ENCODE measurements at places on chromosomes 13 and 19. TPM values are rescaled to one million over a fixed set of nuclear protein-coding genes. Genes with fewer than 3 reads are reported as not detected.

The LATS2 gene
- 2.6 TPM for total RNA-seq

DNA sequence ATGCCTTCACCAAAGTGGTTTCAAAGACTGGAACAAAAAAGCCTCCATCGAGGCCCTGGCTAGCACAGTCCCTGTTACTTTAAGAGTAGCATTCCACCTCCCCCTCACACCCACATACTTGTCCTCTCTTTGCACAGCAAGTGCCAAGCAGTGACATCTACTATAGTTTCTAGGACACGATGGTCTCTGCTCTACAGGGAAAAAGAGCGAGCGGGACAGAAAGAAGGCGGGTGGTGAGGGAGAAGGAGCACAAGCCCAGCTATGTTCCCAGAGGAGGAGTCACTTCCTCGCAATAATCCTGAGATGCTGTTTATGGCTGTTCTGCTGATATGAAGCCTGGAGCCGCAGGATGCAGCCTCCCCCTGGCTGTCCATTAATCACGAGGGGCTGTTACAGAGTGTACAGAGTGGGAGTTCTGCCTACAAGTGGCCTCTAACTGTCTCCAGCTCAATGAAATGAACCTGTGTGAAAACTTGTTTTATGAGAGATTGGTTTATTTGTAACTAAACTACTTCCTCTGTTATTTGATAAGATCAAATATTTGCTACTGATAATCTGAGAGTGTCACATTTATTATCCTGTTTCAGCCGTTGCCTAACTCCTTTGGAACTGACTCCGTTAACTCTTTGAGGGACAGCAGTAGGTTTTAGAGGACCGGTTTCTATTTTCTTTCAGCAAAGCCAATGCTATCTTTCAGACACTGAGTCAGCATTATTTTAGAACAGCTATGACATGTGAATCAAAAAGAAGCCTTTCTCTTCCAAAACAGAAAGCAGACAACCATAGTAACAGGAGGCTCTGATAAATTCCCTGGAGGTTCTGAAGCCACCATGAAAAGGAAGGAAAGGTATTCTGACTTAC is 208.0 kb downstream of the SPRY2 start:
- DNase-seq = no peak

- no peak for DNase-seq
Observed at GRCh38 chr13:47337781-47338507, 441.1 kb upstream of the HTR2A start.

DNA sequence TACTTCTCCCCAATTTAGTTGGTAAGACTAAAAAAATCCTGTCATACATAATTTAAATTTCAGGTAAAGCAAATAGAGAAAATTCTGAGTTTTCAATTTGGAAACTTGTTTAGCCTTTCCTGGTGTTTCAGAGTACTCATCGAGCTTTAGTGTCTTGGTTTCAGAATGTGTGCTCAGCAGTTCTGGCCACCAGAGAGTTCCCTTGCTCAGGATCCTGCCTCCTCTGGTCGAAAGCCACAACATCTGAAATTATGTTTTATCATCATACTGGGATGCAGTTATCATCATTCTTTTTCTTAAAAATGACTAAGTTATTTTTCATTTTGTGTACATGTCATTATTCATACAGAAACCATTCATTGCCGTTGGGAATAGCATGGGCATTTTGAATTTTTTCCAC is 263.2 kb upstream of the SPRY2 start:
- no peak for DNase-seq

DNA sequence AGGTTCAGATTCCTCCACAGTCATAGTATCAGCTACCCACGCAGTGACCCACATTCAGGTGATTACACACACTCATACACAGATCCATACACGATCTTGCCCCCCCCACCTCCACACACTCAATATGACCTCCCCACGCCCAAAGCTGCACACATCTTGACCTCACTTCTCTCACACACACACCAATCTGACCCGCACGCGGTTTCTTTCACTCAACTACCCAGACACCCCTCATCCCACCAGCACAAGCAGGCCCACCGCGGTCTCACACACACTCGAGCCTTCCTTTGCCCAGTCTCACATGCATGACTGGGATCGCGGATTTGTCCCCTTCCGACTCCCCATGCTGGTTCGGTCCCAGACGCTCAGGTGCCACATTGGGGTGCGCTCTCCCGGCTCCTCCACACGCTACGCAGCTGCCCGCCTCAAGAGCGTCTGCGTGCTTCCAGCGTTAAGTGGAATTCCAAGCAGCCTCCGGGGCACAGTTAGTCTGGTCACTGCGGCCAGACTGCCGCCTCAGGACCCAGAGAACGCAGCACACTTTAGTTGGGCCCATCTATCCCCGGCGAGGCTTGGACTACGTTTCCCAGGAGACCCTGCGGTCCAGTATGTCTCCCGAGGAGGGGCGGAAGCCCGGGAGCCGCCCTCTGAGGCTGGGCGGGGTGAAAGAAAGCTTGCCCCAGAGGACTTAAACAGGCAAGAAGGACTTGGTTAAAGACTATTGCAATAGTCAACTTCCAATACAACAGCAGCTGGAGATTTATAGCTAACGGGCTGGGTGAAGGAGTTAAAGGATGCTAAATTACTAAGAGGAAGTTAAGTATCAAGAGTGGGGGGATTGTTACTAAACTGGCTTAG is 746 bp upstream of the ZNF345 start:
- DNase-seq = peak; percentile 87

DNA sequence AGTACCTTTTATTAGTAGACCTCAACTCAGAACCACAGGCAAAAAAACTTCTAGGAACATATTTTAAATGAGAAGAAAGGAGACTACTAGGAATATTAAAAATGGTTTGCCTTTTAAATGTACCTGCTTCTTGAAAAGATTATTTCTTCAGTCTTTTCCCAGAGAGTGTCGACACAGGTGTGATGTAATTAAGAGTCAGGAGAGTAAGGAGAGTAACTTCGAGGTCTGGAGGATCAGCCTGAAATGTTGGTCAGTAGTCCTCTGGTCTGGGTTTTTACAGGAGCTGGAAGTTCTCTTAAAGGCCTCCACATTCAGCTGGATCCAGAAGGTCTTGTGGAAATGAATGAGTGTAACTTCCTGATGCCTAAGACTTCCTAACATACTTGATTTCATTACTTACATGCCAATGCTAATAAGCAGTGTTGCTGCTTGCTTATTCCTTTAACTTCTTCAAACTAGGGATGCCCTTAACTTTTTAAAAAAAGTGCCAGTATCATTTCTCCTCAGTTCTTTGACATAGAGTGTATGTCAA is at the start of gene KCTD4:
Gene KCTD4 (minus strand): TSS at position 345 of the 532 bp plus-strand sequence. CDS start 6,478 bp downstream, outside the sequence.
- no peak for DNase-seq

The KCNRG gene
- total RNA-seq = 0.53 TPM

DNA sequence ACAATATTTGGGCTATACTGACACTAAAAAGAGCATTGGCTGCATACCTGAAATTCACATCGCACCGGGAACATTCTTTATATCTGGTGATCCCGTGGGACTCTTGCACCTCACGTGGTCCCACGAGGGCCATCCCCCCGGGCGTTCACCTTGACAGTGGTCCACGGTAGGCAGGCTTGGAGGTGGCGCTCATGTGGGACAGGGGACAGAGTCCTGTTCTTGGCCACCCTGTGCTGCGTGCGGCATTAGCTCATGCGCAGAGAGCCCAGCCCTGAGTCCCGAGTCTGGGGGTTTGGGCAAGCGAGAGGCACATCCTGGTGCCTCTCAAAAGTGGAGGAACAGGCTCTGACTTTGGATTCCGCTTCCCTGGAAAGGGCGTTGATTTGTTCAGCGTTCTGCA is 7.5 kb downstream of the GAMT start:
- DNase-seq = no peak

The MAG gene
- total RNA-seq = 0.37 TPM

The TMEM272 gene
- total RNA-seq = not detected

- DNase-seq = no peak
Observed at GRCh38 chr19:4844348-4845179, 13.1 kb upstream of the TICAM1 start.

GRCh38 chr19:34507414-34508067 is 26.0 kb downstream of the WTIP start:
- no peak for DNase-seq

DNA sequence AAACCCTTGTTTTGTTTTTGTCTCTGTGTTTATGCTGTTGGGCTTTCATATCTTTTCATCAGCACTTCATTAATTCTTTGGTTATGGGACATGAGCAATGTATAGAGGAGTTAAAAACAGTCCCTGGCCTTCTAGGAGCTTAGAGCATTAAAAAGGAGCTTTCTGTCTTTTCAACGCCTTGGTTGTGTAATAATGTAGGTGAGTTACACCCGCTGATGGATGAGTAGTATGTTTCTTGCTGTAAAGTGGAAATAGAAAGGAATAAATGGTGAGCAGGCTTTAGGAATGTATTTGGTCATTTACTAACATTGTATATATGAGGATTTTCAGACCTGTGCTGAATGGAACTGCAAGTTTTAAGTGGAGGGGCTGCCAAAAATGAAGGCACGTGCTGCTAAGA is 121.5 kb upstream of the RNF113B start:
- DNase-seq = no peak

DNA sequence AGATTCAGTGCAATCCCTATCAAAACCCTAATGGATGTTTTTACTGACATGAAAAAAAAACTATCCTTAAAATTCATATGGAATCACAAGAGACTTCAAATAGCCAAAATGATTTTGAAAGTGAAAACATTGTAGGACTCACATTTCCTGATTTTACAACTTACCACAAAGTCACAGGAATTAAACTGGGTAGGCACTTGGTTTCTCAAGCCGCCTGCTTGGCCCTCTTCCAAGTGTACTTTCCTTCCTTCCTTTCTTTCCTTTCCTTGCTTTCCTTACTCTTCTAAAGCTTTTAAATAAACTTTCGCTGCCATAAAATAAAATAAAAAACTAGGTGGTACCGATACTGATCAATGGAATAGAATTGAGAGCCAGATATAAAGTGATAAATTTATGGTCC is 21.0 kb upstream of the CD33 start:
- DNase-seq = no peak

DNA sequence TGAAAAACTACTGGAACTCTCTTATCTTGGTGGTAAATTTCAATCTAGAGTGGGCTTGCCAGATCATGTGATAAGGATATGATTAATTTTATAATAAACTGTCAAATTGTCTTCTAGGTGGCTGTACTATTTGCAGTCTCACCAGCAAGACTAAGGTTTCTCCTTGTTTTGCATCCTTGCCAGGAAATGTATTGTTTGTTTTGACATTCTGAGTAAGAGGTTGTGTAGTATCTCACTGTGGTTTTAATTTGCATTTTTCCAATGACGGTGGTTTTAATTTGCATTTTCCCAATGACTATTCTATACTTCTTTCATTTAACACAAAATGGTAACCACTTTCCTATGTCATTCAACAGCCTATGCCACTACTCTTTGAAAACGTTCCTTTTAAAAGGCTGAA is 2.0 kb downstream of the CAB39L start:
- no peak for DNase-seq

Data from activated T-helper 2 cell treated with anti-CD3 and anti-CD28 coated beads, Interferon-gamma antibody, Interleukin-2, Interleukin-4, amounts not matched to agents 10 μg/mL and 5 μg/mL and 100 μg/mL, durations not matched to agents 14 hours and 24 hours and 36 hours (primary cell).